ENCODE measurements at places on chromosomes 11 and 22. TPM values are rescaled to one million over a fixed set of nuclear protein-coding genes. Genes with fewer than 3 reads are reported as not detected.

Gene TMEM151A
- 0.32 TPM for total RNA-seq

Gene CYB561A3
- total RNA-seq, result 34.0 TPM

Gene TMPRSS13
- total RNA-seq, result not detected

Gene NUMA1
- 189 TPM for total RNA-seq

Gene LMO2
- 0.65 TPM for total RNA-seq
